ENCODE measurements at places on chromosomes 3 and 15.

DNA sequence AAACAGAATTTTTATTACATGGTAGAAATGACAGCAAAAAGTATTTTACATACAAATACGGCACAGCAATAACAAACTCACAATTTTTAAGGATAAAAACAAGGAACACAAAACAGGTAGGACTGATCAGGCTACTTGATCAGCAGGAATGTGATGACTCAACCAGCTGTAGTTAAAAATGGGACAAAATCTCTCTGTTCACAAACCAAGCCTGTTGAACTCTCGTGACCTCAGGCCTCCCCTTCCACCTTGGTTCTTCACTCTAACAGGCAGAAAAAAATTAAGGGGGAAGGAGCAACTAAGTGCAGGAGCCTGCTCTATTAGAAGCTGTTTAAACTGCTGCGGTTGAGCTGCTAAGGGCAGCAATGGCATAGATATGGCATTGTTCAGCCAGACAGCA, 18.7 kb downstream of the FBXL22 start:
- DNase-seq = no peak

DNA sequence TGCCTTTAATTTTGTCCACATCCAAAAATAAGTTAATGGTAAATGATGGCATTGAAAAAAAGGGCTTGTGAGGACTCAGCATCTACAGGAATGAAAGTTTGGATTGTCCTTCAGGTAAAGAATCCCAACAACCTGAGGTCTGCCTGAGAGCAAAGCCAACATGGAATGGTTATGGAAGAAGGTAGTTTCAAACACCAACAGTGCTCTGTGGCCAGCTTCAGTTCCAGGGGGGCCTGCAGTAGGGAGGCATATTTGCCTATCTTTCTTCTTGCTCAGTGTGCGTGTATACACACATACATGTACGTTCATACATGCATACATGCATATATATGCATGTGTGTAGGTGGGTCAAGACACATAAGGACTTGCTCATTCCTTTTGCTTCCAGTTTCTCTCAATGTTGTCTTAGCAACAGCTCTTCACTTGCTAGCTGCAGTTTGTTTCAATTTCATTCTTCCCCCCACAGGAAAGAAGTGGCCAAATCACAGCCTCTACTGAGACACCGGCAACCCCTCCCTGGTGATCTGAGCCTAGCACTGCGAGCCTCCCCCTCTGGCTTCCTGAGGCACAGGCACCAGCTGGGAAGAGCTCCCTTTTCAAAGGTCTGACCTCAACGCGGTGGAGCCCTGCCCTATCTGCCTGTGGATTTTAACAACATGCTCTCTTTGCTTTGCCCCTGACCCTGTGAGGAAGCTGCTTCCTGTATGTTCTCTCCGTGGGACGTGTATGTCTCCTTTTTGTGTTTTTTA, 146.2 kb downstream of the KLF13 start:
- DNase-seq = peak; percentile 86

GRCh38 chr3:50445919-50446318, 57.5 kb downstream of the CACNA2D2 start:
- DNase-seq = no peak

DNA sequence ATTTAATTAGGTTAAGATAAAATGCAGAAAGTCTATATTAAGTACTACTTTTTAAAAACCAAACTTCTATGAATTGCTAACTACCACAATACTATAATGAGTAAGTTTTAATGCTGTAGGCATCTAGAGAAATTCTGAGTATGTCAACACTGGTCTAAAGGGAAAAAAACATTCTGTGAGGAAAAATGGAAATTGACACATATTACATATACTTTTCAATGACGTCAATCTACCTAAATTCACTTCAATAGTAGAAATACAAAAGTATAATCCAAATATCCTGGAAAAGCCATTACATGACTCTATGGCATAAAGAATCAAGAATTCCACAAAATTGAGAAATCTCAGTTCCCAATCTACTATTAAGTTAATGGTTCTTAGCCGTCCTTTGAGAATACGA, 2.2 kb downstream of the SECISBP2L start:
- no peak for DNase-seq

GRCh38 chr3:13841141-13841540, 38.7 kb downstream of the WNT7A start:
- DNase-seq = no peak

GRCh38 chr3:16687221-16687620, 82.0 kb upstream of the DAZL start:
- DNase-seq = no peak

DNA sequence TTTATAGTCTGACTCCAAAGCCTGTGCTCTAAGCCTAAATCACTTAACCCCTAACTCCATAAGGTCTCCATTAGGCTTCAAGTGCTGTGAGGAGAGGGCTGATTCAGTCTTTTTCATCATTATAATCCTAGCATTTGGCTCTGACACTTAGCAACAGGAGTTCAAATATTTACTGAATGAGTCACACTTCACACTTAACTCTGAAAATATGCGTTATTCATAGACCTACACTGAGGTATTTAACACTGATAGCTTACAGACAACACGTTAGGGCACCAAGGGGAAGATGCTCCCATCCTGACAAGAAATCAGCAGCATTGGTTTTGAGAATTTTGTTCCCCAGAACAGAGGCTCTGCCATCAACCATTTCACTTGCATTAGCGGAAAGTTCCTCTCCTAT, 53.5 kb downstream of the MSL2 start:
- no peak for DNase-seq

GRCh38 chr3:85604641-85605040, 645.9 kb downstream of the CADM2 start:
- no peak for DNase-seq

DNA sequence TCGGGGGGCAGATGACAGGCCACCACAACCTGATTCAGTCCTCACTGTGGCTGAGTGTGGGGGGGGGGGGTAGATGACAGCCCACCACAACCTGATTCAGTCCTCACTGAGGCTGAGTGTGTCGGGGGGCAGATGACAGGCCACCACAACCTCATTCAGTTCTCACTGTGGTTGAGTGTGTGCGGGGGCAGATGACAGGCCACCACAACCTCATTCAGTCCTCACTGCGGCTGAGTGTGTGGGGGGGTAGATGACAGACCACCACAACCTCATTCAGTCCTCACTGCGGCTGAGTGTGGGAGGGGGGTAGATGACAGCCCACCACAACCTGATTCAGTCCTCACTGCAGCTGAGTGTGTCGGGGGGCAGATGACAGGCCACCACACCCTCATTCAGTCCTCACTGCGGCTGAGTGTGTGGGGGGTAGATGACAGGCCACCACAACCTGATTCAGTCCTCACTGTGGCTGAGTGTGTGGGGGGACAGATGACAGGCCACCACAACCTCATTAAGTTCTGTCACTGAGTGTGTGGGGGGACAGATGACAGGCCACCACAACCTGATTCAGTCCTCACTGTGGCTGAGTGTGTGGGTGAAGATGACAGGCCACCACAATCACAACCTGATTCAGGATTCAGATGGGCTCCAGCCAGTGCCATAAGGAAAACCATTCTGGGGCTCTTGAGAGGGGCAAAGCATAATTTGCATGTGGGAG, 16.9 kb downstream of the ZNF717 start:
- DNase-seq = no peak

DNA sequence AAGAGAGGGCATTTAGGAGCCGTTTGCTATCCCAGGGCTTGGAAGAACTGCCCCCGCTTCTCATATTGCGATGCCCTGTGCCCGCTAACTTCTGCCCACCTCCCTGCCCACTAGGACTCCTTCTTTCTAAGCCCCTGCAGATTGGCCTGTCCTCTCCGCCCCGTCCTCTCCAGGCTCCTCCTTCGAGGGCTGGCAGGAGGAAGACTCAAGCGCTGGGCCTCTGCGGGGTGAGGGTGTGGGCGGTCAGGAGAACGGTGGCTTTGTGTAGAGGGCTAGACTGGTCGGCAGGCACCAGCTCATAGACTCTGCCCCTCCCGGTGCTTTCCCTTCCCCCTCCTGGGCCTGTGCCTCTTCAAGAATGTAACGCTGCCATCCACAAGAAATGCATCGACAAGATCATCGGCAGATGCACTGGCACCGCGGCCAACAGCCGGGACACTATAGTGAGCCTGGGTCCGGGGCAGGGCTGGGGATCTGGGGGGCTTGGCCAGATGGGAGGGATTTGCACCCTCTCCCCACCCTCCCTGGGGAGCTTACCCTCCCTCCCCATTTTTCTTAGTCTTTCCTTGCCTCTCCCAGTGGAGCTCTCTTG, 21.9 kb downstream of the PRKCD start:
- no peak for DNase-seq

DNA sequence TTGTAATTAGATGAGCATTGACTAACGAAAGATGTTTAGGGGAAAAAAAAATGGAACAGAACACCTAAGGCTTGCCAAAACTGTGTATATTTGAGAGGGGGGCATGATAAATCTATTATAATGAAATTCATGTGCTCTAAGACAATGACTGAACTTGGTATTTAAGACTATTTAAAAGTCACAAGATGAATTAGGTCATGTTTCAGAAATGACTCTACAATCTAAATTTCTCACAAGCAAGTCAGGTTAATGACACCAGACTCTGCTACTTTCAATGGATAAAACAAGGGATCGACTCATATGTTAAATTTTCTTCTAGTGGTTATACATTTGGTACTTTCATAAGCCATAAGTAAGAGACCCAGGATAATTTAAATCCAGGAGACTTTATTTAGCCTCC, 78.4 kb downstream of the DUT start:
- DNase-seq = peak; percentile 16

GRCh38 chr15:75872403-75872990, 29.2 kb downstream of the UBE2Q2 start:
- DNase-seq = no peak

All from GM20000 (cell line).